NCI-H187 (cell line): ENCODE measurements at places on chromosomes 1 and 21.

GRCh38 chr1:116316373-116316772, 56.7 kb upstream of the ATP1A1 start:
- no peak for DNase-seq

DNA sequence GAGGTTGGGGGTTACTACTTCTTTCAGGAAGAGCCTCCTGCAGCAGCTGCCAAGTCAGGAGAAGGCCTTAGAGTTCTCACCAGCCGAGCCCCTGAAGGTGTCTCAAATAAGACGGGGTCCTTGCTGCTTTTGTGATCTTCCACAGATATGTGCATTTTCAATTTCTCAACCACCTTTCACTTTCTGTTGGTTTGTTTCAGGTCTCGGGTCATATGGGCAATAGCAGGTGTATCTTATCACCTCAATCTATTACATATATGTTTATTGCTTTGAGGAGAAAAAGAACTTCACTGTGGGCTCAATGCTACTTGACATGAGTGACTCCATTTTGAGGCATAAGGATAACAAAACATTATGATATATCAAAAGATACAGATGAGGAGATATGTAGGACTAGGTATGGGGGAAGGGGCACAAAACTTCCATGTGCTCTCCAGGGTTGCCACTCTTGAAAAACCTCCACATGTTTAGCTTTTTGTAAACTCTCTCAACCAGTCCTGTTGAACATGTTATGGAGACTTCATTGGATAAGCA, 1171.4 kb upstream of the ADGRL2 start:
- no peak for DNase-seq

GRCh38 chr1:220551718-220552117, 23.8 kb downstream of the MARK1 start:
- no peak for DNase-seq

- DNase-seq = no peak
These were observed 65.5 kb upstream of the WNT4 start for GRCh38 chr1:22208268-22208972.

- no peak for DNase-seq
These were observed 129.0 kb downstream of the LYPLAL1 start for GRCh38 chr1:219302697-219303096.

GRCh38 chr1:150106341-150106740, 38.8 kb downstream of the VPS45 start:
- DNase-seq = no peak

- DNase-seq = no peak
These were observed 54.5 kb upstream of the MRPS6 start for GRCh38 chr21:34018910-34019309.

DNA sequence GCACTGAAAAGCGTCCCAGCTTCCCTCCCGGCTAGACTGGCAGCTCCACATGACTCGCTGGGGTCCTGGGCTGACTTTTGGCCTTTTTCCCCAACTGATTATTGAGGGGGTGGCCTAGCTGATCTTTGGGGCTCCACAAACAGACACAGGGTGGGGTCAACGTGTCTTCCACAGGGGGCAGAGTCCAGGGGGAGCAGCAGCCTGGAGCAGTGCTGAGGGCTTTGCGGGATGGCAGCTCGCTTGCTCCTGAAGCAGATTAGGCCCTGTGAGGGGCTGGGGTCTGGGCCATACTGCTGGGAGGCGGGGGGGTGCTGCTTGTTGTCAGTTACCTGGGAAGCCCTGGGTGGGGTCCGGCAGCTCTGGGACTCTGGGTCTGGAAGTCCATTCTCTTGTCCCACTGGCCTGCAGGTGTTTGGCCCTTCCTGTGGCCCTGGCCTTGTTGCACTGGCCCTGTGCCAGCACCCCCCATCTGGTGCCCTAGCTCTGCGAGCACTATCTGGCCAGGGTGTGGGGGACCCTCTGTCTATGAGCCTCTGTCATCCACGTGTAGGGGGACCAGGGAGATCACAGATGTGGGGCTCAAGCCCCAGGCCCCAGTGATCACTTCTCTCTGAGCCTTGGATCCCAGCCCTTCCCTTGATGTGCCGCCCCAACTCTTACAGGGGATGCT, 12.3 kb upstream of the HES5 start:
- no peak for DNase-seq

DNA sequence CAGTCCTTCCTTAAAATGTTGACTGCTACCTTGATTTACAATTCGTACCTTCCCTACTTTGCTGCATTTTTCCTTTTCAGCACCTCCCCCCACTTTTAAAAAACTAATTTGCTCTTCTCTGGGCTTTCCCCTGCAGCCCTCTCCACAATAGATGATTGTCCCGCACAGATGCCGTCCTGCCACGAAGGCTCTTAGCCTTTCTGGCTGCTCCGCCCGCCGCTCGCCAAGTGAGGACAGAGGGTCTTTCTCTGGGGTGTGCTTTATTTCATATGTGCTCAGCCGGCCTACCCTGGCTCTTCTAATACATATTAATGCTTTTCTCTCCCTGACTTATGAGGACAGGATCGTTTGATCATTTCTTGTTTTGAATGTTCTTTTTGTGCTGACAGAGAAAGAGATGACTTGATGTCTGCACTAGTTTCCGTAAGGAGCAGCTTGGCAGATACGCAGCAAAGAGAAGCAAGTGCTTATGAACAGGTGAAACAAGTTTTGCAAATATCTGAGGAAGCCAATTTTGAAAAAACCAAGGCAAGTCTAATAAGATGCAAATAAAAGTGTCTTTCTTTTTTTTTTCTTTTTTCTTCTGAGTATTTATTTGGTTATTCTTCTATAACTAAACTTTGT, 60.6 kb downstream of the SDCCAG8 start:
- DNase-seq = no peak

- no peak for DNase-seq
These were observed 43.3 kb downstream of the PAX7 start for GRCh38 chr1:18673976-18674375.

DNA sequence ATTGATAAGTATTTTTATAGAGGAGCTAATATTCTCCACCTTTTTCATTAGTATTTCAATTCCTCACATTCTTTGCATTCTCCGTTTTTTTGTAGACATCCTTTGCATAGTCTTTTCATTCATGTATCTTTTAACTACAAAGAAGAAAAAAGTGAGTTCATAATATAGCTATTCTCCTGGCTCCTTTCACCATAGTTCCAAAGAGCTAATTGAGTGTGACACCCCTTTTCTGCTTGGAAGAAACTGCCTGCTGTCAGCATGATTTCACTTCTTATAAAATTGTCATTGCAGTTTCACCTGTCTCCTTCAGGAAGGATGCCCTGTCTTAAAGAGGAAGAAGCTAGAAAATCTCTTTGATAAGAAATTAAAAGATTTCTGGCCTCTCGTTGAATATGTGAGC, 991.1 kb downstream of the KCNT2 start:
- DNase-seq = no peak

GRCh38 chr1:187336441-187337168, 507.9 kb downstream of the PLA2G4A start:
- no peak for DNase-seq

GRCh38 chr1:113322439-113322838, 67.9 kb upstream of the MAGI3 start:
- no peak for DNase-seq

DNA sequence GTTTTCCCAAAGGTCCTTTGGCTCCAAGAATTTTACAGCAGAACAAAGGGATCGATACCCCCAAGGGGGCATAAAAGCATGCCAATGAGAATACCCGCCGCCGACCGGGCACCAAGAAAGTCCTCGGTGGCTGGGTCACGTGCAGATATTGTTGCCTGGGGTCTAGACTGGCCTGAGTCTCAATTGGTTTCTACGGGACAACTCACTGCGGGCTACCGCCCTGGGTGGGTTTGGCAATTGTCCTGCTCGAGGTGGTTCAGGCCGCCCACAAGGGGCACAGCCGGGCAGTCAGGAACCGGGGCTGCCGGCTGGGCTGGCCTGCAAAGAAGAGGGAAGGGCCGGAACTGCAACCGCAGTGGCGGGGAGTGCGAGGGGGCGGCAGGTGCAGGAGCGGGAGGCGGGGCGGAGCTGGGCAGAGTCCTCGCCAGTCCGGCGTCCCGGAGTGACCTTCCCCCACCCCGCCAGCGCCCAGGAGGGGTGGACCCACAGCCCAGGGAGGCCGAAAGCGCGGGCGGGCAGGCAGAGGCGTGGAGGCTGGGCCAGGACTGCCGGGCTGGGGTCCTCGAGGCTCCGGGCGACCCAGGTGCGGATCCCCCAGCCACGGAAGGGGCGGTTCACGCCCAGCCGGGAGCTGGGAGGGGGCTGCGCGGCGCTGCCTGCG, 926 bp upstream of the ATP1B1 start:
- DNase-seq = peak; percentile 95

DNA sequence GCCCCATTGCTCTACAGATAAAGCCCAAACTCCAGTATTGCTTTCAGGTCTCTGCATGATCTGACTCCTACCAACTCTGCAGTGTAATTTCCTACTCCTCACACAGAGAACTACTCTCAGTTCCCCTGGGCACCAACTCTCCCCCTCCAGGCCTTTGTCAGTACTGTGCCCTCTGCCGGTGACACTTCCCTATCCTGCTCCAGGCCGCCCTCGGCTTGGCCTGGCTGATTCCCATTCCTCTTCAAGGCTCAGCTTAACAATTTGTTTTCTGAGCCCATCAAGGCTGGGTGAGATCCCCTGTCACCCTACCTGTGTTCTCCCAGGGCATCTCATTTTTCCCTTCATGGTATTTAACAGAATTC, 2.6 kb downstream of the SLAMF8 start:
- peak; percentile 32 for DNase-seq

- no peak for DNase-seq
These were observed 1.4 kb upstream of the FDPS start for GRCh38 chr1:155307247-155307740.

GRCh38 chr1:89378001-89378400, 14.1 kb downstream of the GBP6 start:
- no peak for DNase-seq

GRCh38 chr1:202017749-202018467, 7.5 kb downstream of the ELF3 start:
- DNase-seq = peak; percentile 68

- no peak for DNase-seq
These were observed 27.3 kb downstream of the GPR157 start for GRCh38 chr1:9101510-9102146.

DNA sequence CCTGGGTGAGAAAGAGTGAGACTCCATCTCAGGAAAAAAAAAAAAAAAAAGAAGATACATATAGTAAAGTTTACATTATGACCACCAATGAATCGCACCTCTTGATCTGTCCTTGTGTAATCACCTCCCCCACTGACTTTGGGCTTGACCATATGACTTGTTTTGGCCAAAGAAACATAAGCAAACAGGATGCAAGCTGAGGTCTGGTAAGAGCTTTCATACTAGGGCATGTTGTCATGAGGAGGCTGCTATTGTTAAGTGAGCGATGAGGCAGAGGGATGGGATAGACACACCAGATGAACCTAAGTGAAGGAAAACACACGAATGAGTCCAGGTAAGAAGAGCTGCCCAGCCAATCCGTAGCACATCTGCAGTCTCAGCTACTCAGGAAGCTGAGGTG, 10.7 kb downstream of the ENAH start:
- no peak for DNase-seq

DNA sequence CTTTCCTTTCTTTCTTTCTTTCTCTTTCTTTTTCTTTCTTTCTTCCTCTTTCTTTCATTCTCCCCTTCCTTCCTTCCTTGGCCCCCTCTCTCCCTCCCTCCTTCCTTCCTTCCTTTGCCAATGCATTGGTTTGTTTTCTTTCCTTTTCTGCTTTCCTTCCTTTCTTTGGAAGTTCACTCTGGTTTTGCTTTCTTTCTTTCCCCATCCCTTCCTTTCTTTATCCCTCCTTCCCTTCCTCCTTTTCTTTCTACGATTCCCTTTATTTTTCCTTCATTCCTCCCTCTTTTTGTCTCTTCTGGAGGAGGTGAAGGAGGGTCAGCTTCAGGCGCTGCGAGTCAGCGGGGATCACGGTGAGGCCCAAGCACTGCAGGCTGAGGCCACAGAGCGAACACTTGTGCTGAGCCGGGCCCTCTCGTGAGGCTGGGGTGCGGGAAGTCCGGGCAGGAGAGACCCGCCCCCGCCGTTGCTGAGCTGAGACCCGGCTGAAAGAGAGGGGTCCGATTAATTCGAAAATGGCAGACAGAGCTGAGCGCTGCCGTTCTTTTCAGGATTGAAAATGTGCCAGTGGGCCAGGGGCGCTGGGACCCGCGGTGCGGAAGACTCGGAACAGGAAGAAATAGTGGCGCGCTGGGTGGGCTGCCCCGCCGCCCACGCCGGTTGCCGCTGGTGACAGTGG, 1.5 kb downstream of the SIM2 start:
- no peak for DNase-seq

DNA sequence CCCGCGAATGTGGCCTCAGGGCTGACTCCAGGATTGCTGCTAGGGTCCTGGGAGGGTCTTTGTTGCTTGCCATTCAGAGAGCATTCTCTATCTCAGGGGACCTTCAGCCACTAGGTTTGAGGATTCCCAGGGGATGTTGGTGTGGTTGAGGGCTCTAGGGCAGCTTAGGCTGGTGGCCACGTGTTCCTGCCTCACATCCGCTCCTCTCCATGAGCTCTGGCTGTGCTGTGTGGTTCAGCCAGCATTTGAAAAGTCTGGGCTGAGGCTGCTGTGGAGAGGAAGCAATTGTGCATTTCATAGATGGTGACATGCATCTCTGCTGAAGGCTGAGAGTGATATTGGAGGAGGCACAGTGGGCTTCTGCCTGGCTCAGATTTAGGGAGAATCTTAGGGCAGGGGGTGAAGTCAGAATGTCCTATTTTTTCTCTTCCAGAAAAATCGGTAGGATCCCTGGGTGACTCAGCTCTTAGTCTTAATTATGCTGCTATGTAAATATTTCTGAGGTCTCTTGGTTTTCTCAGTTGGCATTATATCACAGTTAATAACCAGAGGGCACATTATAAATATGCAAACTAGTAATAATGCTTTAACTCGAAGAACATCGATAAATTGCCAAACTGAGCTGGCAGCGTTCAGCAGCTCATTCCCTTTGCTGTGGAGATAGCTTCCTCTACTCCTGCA, 182.3 kb downstream of the CAMTA1 start:
- no peak for DNase-seq

DNA sequence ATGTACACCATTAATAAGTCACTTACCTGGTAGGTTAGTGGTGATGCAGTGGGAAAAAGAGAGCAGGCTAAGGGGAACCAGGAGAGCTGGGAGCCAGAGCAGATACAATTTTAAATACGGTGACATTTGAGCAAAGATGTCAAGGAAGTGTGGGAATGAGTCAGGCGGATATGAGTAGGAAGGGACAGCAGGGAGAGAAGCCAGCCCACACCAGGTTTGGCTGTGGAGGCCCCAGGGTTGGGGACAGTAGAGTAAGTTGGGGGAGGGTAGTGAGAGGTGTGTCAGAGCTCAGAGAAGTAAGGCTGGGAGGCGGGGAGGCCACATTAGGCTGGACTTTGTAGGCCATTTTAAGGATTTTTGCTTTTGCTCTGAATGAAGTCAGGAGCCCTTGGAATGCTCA, 482.0 kb downstream of the DISC1 start:
- DNase-seq = no peak

GRCh38 chr1:91527781-91528180, 27.1 kb downstream of the CDC7 start:
- no peak for DNase-seq

DNA sequence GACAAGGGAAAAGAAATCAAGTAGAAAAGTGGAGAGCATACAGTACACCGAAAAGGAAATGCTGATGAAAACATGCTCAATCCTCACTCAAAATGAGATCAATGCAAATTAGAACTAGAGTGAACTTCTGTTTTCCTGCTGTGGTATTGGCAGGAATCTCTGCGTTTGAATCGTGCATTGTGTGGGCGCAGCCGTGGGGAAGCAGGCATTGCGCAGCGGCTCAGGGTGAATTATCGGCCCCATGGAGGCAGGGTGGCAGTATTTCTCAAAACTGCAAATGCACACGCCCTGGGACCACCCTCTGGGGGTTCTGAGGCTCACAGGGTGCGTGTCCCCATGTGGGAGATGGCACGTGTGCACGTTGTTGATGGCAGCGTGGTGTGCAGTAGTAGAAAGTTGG, 140.6 kb downstream of the PEX14 start:
- no peak for DNase-seq
